ENCODE measurements at places on chromosomes 12 and 14.

- no peak for DNase-seq
Observed at GRCh38 chr12:7486512-7486911, 17.1 kb downstream of the CD163 start.

DNA sequence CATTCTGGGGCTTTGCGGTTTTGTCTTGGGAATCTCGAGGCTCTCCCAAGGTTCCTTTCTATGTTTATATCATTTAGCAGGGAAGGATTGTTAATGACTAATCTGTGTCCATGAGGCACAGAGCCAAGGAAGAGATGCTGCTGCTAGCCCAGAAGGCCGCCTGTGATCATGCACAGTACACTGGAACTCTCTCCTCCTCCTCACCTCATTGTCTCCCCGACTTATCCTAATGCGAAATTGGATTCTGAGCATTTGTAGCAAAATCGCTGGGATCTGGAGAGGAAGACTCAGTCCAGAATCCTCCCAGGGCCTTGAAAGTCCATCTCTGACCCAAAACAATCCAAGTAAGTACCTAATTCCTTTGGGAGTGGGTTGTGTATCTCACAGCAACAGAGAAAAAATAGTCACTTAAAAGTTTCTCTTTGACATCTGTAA, at the start of gene NR1H4:
TSS of gene NR1H4 (plus strand) at position 151 of the 435 bp plus-strand sequence. CDS start 19,458 bp downstream, outside the sequence.
- peak; percentile 10 for DNase-seq

DNA sequence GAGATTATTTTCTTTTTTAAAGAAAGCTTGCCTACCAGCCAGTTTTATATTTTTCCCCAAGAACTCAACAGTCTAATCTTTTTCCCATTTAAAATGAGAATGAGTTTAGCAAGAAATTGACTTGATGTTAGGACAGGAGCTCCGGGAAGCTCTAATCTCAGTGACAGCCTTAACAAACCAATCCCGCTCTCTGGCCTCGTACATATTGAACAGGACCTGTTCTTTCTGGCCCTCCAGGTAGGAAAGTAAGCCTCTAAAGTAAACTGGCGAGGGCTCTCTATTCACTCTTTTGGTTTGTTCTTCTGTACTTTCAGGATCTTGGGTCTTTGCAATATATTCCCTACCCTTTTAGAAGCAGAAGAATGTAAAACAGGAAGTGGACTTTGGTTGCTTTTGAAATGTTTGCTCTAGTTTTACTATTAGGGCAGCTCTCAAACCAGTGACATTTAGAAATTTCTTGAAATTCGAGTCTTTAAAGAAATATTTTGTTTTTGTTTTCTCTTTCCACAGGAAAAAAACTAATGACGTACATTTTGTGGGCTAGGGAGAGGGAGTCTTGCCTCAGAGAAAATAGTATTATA, 17.9 kb upstream of the NPAS3 start:
- DNase-seq, result no peak

DNA sequence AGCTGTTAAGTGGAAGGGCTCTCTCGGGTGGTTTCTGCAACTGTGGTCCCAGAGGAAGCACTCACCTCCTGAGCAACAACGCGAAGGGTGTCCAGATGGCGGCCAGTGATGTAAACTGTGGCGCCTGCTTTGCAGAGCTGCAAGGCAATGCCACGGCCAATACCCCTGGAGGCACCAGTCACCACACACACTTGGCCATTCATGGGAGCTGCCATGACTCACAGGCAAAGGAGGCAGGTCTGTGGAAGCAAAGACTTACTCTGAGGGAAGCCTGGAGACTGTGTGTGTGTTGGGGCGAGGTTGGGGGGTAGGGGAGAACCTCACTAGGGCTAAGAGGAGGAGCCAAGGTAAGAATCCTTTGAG, 707 bp downstream of the DHRS1 start:
- peak; percentile 55 for DNase-seq

- no peak for DNase-seq
Observed at GRCh38 chr12:132491138-132491663, 1.2 kb downstream of the FBRSL1 start.

GRCh38 chr14:91649930-91650329, 82.0 kb downstream of the CATSPERB start:
- DNase-seq, result peak; percentile 30

- DNase-seq, result no peak
Observed at GRCh38 chr12:27852117-27852516, 72.1 kb upstream of the MANSC4 start.

DNA sequence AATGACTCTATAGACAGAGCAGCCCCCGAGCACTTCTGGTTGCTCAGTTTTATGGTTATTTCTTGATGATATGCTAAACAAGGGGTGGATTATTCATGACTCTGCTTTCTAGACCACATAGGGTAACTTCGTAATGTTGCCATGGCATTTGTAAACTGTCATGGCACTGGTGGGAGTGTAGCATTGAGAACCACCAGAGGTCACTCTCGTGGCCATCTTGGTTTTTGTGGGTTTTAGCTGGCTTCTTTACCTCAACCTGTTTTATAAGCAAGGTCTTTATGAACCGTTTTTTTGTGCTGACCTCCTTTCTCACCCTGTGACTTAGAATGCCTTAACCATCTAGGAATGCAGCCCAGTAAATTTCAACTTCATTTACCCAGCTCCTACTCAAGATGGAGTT, 1036.2 kb upstream of the FLRT2 start:
- peak; percentile 7 for DNase-seq

DNA sequence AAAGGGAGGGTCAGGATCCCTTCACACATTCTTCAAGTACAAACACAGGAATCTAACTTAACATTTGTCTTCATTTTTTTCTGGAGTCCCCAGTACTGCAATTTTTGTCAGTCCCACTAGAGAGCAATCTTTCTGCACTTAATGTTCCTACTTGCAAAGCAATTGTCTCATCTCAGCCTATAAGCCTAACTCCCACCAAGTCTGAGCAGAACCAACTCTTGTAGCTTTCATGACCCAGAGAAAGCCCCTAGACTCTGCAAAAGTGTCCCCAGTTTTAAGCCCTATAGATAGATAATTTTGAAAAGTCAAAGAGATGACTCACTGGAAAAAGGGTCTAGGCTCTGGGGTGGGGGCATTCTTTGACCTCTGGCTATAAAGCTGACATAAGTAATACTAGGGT, 1.8 kb upstream of the ZBTB39 start:
- peak; percentile 61 for DNase-seq

GRCh38 chr12:105352940-105353635, 22.6 kb downstream of the C12orf75 start:
- DNase-seq, result no peak

DNA sequence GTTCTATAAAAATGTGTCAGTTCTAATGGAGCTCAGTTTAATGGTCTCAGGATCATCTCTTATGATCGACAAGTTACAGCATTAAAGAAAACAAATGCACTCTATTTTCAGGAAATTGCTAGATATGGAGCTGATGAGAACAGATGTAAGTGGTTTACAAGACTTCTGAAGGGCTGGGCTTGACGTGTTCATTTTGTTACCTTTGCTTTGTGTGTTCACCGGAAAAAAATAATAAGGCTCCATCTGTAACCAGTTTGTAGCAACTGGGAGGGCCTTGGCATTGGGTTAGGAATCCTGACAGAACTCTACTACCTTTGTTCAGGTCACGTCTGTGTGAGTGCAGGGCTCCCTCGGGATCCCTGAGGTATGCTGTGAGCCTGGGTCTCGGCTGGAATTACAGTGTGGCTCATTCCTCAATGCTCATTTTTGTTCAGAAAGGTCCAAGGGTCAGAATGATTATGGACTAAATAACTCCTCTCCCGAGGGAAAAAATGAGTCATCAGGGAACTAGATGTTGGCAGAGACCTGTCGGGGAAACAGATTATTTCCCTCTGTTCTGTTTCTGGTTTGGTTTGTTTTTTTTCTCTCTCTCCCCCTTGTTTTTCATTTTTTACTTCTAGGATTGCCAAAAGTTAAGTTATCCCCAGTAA, 158.0 kb downstream of the SLC5A8 start:
- peak; percentile 82 for DNase-seq

DNA sequence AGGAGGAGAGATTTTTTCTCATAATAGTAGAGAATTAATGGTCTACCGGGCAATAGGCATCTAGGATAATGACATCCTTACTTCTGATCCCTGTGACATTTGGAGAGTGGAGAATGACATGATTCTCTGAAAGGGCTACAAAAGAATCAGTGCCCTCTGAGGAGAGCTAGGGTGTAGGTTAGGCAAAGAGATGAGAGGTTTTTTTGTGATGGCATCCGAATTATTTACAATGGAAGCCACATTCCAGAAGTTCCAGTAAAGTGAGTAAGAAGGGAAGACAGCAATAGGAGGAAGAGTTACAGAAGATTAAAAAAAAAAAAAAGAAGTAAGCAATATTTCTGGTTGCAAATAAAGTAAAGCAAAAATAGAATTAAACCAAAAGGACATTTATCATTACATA, 478.0 kb downstream of the RMST start:
- DNase-seq, result peak; percentile 72
